ENCODE measurements at places on chromosomes 4 and X.

DNA sequence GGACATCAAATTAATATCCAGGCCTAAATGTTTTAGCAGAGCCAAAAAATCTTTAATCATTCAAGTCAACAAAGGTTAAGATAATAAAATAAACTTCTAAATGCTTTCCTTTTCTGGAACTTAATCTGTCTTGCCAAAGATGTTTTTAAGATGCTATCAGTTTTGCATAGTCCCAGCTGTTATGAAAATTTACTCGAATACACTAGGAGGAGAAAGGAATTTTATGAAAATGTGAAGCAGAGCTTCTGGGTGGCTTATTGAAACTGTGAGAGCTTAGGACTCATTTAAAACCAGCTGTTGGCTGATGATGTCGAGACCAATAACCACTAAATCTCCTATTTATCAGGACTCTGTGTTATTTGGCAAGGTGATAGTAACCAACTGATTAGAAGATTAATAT is 202.2 kb upstream of the ETNPPL start:
- no peak for DNase-seq

- DNase-seq: no peak
These were observed 38.6 kb upstream of the CEP135 start for GRCh38 chr4:55910140-55910539.

- DNase-seq: no peak
These were observed at the start of gene SRPK3 for GRCh38 chrX:153780678-153781427. TSS of gene SRPK3 (plus strand) at chrX:153781041. CDS start at chrX:153781087, 46 bp downstream.

DNA sequence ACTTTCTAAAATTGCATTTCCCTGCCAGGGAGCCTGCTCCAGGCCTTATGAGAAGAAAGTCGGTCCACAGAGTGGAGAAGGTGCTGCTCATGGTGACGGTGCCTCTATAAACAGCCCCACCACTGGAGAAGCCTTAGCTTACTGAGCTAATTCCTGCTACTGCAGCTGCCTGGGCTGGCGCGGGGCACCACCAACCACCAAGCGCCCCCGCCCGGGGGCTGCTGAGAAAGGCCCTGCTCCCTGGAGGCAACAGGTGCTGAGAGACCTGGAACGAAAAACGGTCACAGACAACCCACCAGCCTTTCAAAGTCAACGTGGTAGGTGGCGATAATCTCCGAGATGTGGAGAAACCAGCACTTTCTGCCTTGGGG is 2.9 kb downstream of the HCFC1 start:
- peak; percentile 51 for DNase-seq

- DNase-seq: no peak
These were observed 973 bp downstream of the ADAMTS3 start for GRCh38 chr4:72567821-72568675.

GRCh38 chrX:79182071-79182470 is 37.6 kb downstream of the GPR174 start:
- no peak for DNase-seq

- DNase-seq: no peak
These were observed 210.0 kb downstream of the SPANXN3 start for GRCh38 chrX:143306991-143307937.

DNA sequence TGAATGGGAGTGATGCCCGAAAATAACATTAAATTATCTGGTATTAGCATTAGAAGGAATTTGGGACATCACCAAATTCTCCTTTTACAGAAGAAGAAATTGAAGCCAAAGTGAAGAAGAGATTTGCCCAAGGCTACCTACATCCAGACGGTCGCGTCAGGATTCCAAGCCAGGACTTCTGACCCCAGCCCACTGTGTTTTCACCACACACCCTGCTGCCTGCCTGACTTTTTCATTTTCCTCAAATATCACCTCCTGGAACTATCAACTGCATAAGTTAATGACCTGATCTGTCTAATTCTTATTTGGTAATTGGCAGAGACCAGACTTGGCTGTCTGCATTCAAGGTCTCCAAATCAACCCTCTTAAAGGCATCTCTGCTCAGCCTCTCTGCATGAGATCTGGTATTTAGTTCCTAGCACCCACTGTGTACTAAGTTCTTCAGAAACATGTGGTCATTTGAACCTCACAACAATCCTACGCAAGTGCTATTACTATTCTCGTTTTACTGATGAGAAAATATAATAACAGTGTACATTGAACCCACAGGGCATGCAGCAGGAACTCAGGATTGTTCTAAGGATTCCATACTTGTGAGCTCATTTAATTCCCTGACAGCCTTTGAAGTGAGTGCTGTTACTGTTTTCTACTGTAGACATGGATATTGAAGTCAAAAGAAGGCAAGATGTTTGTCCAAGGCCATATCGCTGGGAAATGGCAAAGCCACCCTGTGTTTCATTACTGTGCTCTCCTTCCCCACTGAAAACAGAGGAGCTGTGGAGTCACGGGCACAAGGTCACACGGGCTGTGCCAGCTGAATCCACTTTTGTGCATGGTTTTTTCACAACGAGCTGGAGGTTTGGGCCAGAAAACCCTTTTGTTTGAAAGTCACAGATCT is 195.2 kb upstream of the C1QTNF7 start:
- DNase-seq: no peak

DNA sequence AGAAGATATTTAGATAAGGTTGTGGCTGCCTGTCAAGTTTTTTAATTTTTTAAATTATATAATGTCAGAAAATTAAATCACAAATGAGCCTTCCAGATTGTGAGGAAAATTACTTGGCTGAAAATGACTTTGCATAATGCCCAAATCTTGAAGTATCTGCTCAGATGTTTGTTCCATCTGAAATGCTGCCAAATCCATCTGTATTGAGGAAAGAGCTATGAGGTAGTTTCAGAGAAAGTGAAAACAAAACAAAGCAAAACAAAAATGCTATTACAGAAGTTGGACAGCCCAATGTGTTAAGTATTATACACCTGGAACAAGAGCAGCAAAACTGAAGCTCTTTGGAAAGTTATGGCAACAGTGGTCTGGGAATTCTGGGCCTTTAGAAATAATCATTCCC is 23.3 kb upstream of the GUCY1B1 start:
- DNase-seq: no peak

- no peak for DNase-seq
These were observed 31.7 kb downstream of the STOX2 start for GRCh38 chr4:183936574-183937345.

GRCh38 chr4:182888891-182889290 is 28.3 kb downstream of the DCTD start:
- no peak for DNase-seq

DNA sequence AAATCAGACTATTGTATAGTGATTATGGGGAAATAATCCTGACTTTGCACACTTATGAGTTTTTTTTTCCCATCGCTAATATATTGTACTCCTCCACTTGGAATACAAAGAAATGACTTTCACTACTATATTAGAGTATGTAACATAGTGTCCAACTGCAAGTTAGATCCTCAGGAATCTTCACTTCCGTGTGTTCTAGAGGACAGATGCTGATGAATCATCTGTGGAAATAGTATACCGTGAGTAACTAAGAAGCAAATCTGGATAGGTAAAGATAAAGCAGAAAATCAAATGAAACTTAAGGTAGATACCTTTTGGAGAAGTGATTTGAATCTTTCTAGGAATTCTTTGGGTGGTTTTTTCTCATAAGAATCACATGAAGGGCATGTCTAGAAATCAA is 8.3 kb downstream of the IL21 start:
- DNase-seq: no peak

GRCh38 chr4:107546638-107547037 is 173.4 kb downstream of the PAPSS1 start:
- no peak for DNase-seq

- no peak for DNase-seq
These were observed 214.3 kb downstream of the RASL11B start for GRCh38 chr4:53076374-53076958.

DNA sequence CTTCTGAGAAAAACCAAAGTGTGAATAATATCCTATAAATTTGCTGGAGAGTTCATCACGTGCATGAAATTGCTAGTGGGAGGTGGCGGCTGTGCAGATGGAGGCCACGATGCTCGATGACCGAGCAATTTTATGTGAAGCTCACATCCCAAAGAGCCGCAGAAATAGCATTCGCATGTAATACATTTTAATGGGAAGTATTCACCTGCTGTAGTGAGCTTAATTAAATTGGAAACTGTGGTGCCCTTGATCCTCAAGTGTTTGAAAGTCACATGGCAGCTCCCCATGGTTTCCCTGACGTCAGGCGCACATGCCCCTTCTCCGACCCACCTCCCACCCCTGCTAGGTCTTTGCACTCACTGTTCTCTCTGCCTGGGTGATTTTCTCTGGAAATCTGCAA is 136.8 kb downstream of the STK32B start:
- no peak for DNase-seq

GRCh38 chr4:84691170-84691691 is 108.3 kb downstream of the CDS1 start:
- no peak for DNase-seq

- no peak for DNase-seq
These were observed at the start of gene C1QTNF7 for GRCh38 chr4:15427701-15428100. TSS of gene C1QTNF7 (plus strand) at chr4:15428033. CDS start at chr4:15435744, 7,711 bp downstream.

- no peak for DNase-seq
These were observed 37.9 kb downstream of the COMMD8 start for GRCh38 chr4:47425628-47426027.

GRCh38 chrX:97039363-97040029 is 155.8 kb downstream of the RPA4 start:
- no peak for DNase-seq

GRCh38 chr4:13371048-13371447 is 113.1 kb downstream of the RAB28 start:
- DNase-seq: no peak

GRCh38 chr4:1342003-1342402 is 5.0 kb upstream of the UVSSA start:
- no peak for DNase-seq

DNA sequence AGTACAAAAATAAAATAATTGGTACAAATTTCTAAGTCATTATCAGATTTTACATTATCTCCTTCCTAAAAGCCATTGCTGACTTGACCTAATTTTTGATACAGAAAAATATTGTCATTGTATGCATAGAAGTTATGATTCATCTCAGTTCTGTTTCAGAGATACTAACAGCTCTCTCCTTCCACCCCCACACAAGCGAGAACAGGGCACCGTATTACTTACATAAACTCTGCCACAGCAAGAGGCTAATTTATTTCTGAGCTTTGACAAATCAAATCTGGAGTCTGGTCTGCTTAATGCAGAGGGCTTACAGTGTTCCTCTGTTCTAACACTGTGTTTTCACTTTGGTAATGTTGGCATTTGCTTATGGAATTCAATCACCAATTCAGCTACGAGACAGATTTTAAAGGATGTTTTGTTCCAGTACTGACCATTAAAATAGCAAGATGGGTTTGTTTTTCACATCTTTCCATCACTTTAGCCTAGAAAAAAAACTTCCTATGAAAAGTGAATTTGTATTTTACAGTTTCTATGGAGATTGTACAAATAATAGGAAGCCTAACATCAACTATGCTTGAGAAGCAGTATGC is 181.8 kb downstream of the USP46 start:
- DNase-seq: no peak

DNA sequence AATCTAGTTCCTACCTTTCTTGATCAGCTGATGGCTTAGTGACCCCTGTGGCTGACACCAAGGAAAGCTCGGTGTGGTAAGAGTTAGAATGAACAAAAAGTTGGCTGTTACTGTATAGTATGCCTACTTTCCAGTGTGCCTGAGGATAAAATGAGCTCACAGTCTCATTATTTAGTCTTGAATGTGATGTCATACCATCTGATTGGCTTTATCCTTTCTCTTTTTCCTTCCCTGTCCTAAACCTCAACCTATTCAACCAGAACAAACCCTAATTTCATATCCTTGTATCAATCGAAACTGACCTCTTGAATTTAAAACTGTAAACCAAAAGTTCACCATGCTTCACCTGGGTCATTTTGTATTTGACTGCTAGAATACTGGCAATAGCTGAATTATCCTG is 156.4 kb downstream of the PPARGC1A start:
- no peak for DNase-seq

DNA sequence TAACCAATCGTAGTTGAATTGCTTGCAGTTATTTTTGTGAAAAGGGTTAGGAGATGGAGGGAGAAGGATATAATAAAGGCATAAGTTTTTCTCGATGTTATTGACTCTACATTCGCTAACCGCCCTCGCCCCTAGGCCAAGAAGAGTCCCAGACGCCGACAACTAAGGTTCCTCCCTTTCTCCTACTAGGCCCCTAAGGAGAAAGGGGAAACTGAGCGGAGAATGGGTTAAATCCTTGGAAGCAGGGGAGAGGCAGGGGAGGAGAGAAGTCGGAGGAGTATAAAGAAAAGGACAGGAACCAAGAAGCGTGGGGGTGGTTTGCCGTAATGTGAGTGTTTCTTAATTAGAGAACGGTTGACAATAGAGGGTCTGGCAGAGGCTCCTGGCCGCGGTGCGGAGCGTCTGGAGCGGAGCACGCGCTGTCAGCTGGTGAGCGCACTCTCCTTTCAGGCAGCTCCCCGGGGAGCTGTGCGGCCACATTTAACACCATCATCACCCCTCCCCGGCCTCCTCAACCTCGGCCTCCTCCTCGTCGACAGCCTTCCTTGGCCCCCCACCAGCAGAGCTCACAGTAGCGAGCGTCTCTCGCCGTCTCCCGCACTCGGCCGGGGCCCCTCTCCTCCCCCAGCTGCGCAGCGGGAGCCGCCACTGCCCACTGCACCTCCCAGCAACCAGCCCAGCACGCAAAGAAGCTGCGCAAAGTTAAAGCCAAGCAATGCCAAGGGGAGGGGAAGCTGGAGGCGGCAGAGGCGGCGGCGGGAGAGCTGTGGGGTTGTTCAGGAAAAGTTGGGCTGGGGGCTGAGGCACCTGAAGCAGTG is 5.9 kb downstream of the ATOH1 start:
- DNase-seq: no peak

DNA sequence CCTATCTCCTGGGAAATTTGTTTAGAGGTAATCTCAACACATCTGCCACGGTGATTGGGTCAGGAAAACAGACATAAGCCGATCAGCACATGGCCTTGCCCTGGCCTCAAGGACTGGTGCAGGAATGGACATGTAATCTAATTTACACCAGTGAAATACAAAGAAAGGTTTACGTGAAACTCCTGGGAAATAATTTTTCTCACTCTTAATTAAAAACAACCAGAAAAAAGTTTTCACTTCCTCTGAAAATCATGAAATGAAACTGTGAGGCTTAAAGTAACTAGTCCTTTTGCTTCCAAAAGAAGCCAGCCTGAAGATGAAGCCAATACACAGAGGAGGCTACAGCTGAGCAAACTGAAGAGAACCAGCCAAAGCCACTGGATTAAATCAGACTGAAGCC is 154.1 kb upstream of the FAM241A start:
- no peak for DNase-seq

DNA sequence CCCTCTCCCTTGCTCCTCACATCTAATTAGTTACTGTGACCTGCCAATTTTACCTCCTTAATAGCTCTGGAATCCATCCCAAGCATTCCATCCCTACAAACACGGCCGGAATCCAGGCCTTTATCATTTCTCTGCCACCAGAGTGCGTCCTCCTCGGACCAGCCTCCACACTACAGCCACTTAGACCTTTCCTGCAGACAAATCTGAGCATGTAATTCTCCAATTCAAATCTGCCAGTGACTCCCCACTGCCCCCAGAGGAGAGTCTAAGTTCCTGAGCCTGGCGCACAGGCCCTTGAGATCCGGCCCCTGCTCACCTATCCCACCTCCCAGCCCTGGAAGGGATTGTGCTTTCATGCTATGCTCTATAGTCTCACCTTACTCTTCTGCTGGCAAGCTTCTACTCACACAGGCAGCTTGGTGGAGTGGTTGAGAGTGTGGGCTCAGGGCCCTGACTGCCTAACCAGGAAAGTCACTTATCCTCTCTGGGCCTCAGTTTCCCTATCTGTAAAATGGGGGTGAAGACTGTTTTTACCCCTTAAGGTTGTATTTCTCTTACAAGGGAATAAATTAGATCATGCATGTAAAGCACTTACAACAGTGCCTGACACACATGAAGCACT is 31.2 kb downstream of the PJA1 start:
- no peak for DNase-seq
